ENCODE measurements at places on chromosomes 5 and 9.
A peak's percentile ranks its signal among the peaks of the same experiment; 100 is the strongest.

GRCh38 chr5:80090884-80091166 is 55.7 kb downstream of the THBS4 start:
- peaks cover 20% of the 10 kb centered on the region for H3K4me1 ChIP-seq
- no peaks in the 10 kb centered on the region for H3K36me3 ChIP-seq
- H3K27me3 ChIP-seq, result no peaks in the 10 kb centered on the region
- no peak for DNase-seq
- H3K27ac ChIP-seq, result no peak overlapping the region

DNA sequence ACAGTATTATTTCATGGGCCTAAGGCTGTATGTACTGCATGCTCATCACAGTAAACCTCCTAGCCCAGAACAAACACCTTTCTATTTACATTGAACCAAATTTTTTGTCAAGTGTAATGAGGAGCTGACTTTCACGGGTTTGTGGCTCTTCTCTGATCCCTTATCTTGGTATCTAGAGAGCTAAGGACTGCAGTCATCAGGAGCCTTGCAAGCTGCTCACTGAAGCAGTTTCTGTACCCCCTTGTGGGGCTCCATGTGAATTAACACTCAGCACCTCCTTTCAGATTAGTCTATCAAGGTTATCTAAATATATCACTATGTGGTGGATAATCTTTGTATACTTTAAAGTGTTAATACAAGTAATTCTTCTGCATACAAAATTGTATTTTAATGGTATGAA is 108.2 kb downstream of the AUH start:
- H3K36me3 ChIP-seq, result peaks cover 5% of the 10 kb centered on the region
- peaks cover 48% of the 10 kb centered on the region for H3K4me1 ChIP-seq
- no peak overlapping the region for H3K27ac ChIP-seq
- H3K4me3 ChIP-seq, result no peak overlapping the region
- no peaks in the 10 kb centered on the region for H3K27me3 ChIP-seq

- H3K4me3 ChIP-seq, result no peak overlapping the region
- DNase-seq, result no peak
- no peak overlapping the region for H3K27ac ChIP-seq
- H3K27me3 ChIP-seq, result no peaks in the 10 kb centered on the region
Observed at GRCh38 chr5:50767588-50767987, 101.2 kb downstream of the PARP8 start.

DNA sequence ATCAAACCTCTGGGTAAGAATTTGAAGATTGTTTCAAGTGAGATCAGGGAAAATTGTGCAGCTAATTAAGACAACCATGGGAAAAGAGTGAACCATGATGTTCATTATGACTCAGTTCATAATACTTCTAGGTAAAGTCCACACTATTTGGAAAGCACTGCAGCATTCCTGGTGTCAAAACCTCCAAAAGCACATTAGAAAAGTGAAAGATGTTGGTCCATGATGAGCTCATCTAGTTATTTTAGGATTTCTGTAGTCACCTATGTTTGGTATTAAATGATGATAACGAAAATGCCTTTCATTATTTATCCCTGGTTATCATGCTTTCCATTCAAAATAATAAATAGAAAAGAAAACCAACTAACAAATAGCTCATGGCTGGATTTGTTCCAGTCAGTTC is 49.1 kb downstream of the PTCD2 start:
- H3K4me1 ChIP-seq, result peaks cover 2% of the 10 kb centered on the region
- no peak for DNase-seq
- no peak overlapping the region for H3K4me3 ChIP-seq
- no peaks in the 10 kb centered on the region for H3K36me3 ChIP-seq
- H3K27me3 ChIP-seq, result no peaks in the 10 kb centered on the region

DNA sequence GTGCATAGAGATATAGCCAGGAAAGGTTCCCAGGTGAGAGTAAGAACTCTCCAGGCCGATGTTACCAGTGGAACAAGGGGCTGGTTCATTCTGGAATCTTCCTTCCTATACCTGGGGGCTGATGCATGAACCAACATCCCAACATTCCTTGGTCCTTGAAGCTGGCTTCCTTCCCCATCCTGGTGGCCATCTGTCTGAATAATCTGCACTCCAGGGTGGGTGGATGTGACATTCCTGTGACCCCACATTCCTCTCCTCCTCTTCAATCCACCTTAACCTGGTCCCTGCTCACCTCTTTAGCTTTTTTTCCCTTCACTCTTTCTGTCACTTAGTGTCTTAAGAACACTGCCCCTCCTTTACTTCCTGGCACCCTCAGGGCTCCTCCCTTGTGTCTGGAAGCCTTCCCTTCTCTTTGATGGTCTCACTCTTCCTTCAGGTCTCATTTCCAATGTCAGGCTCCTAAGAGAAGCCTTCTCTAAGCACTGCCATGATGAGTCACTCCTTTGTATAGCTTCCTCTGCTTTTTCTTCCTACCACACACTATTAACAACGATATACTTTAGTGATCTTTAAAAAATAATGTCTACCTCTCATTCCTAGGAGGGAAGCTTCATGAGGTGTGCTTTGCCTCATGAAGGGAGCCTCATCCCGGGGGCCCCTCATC is 80.3 kb downstream of the BOD1 start:
- no peaks in the 10 kb centered on the region for H3K4me1 ChIP-seq
- H3K27me3 ChIP-seq, result no peaks in the 10 kb centered on the region
- H3K4me3 ChIP-seq, result no peak overlapping the region
- no peaks in the 10 kb centered on the region for H3K36me3 ChIP-seq
- H3K27ac ChIP-seq, result no peak overlapping the region

- H3K27me3 ChIP-seq, result no peaks in the 10 kb centered on the region
- DNase-seq, result no peak
- H3K4me1 ChIP-seq, result peaks cover 84% of the 10 kb centered on the region
- peak overlapping the region; percentile 49 for H3K27ac ChIP-seq
Observed at GRCh38 chr9:133124123-133124906, 3.3 kb upstream of the RALGDS start.

- no peak overlapping the region for H3K27ac ChIP-seq
- H3K36me3 ChIP-seq, result no peaks in the 10 kb centered on the region
- no peak overlapping the region for H3K4me3 ChIP-seq
- no peaks in the 10 kb centered on the region for H3K27me3 ChIP-seq
- H3K4me1 ChIP-seq, result no peaks in the 10 kb centered on the region
Observed at GRCh38 chr9:134591573-134591981, 50.0 kb upstream of the COL5A1 start.

DNA sequence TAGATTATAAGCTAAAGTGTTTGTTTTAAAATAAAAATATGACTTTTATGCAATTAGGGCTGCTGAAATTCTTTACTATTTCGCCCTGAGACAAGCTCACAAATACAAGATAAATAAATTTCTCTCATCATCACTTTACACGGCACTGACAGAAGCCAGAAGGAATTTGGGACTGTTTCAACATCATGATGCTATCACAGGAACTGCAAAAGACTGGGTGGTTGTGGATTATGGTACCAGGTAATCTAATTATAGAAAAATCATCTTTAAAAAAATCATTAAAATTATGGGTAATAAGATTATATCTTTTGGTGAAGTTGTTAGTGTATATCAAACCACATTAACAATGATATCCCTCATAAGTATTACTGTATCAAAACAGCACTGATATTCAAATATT is 95.0 kb downstream of the MAN2A1 start:
- peaks cover 2% of the 10 kb centered on the region for H3K4me1 ChIP-seq
- no peak for DNase-seq
- no peak overlapping the region for H3K4me3 ChIP-seq
- H3K36me3 ChIP-seq, result peaks cover 36% of the 10 kb centered on the region

DNA sequence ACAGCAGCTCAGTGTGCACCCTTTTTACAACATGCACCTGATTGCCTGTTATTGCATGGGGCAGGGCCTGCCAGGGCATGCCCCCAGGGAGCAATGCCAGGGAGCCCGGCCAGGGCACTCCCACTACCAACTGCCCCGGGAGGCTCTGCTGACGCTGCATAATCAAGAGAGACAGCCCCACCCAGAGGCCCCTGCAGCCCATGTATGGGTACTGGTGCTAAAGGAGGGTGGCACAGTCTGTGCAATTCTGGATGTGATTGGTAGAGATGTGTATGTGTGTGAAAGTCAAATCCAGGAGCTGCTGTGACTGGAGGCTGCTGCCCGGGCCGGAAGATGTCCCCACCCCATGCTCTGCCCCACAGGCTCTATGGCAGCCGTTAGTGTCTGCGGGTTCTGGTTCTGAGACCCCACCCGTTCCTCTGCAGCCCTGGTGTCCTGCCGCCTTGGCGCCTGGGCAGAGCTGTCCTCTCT is 3.9 kb upstream of the NEURL1B start:
- no peak overlapping the region for H3K27ac ChIP-seq
- peaks cover 24% of the 10 kb centered on the region for H3K27me3 ChIP-seq
- peaks cover 8% of the 10 kb centered on the region for H3K4me1 ChIP-seq

DNA sequence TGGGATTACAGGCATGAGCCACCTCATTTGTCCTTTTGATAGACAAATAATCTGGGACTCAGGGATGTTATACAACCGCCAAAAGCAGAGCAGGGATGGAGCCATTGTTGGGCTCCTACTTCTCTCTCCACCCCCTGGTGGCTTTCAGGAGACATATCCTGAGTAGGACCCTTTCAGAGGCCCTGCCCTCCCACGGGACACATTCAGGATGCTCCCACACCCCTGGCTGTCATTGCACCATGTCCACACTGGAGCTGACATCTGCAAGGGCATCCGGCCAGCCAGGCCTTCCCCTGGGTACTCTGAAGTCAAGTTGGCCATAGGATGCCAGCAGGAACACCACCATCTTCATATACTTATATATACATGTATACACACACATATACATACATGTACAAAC is 181.8 kb downstream of the SYK start:
- H3K27ac ChIP-seq, result no peak overlapping the region
- no peaks in the 10 kb centered on the region for H3K36me3 ChIP-seq
- DNase-seq, result no peak
- no peak overlapping the region for H3K4me3 ChIP-seq

- DNase-seq, result no peak
- H3K27ac ChIP-seq, result no peak overlapping the region
- H3K4me1 ChIP-seq, result no peaks in the 10 kb centered on the region
- H3K27me3 ChIP-seq, result no peaks in the 10 kb centered on the region
- H3K36me3 ChIP-seq, result no peaks in the 10 kb centered on the region
Observed at GRCh38 chr9:10700915-10701314, 88.1 kb upstream of the PTPRD start.

DNA sequence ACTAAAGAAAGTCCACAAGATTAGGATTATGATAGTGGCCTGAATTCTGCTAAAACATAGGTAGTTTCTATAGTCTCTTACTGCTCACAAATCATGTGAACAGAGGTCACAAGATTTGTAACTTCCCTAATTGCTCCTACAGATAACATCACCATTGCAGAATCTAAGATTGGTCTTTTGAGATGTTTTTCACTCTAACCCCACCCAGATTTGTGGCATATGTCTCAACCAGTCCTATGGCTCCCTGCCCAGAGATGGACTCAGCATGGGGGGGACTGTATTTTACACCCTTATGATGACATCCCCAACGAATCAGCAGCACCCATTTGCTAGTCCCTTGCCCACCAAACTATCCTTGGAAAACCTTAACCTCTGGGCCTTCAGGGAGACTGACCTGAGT is 1046.2 kb downstream of the CDH12 start:
- H3K36me3 ChIP-seq, result no peaks in the 10 kb centered on the region
- no peak overlapping the region for H3K27ac ChIP-seq
- no peaks in the 10 kb centered on the region for H3K27me3 ChIP-seq
- no peak for DNase-seq
- no peak overlapping the region for H3K4me3 ChIP-seq
- H3K4me1 ChIP-seq, result no peaks in the 10 kb centered on the region

DNA sequence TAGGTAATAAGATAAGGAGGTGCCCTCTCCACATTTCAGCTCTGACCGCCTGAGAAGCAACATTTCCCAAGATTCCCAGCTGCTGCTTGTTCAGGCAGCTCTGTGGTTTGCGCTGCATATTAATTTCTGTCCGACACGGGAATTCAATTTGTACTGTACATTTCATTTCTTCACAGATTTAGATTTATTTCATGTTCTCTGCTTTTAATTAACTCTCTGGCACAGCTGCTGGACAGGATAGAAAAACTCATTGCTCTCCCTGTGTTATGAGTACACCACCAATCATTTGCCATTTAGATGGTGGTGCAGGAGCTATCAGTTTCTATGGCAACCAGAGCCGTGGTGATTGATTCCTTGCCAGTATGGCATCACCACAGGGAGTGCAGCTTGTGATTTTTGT is 558.5 kb downstream of the DMRTA1 start:
- no peak for DNase-seq
- H3K27me3 ChIP-seq, result no peaks in the 10 kb centered on the region
- H3K36me3 ChIP-seq, result no peaks in the 10 kb centered on the region
- no peak overlapping the region for H3K4me3 ChIP-seq

DNA sequence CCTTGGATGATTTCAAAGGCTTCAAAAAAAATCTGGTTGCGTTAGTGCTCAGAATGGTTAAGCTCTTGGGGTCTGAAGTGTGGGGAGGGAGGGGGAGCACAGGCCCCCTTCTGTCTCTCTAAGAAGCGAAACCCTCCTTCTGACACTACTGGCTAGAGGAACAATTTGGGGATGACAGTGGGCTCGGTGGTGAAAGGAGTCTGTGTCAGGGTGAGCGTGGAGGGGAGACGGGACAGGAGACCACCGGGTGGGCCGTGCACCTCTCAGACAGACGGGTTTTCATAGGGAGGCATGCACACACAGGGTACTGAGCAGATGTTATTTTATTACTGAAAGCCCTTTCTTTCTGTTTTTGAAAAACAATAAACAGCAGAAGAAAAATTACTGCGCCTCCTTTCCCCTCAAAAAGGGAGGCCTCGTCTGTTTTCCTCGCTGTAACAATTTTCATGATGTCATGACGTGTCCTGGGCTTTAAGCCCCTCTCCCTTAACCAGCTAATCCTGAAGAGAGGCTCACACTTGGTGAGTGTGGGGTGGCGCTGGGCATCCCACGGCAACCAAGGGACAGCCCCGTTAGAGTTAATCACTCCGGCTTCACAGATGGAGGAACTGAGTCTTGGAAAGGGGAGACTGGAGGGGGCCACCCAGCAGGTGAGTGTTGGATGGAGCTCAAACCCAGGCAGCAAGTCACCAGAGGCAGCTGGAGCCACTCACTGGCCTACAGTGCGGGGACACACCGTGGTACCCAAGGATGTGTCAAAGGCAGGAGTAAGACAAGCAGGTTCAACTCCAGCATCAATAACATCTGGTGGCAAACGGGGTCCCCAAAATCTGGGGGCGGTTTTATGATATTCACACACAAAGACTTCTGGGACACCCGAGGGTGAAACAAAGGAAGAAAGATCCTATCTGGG is 53.4 kb downstream of the PTCH1 start:
- H3K27ac ChIP-seq, result peak overlapping the region; percentile 85
- peaks cover 9% of the 10 kb centered on the region for H3K36me3 ChIP-seq
- H3K4me3 ChIP-seq, result peak overlapping the region; percentile 69
- peaks cover 35% of the 10 kb centered on the region for H3K4me1 ChIP-seq
- DNase-seq, result no peak

GRCh38 chr9:98226516-98226915 is 28.9 kb downstream of the TBC1D2 start:
- H3K27ac ChIP-seq, result no peak overlapping the region
- DNase-seq, result no peak
- H3K4me3 ChIP-seq, result no peak overlapping the region
- H3K36me3 ChIP-seq, result no peaks in the 10 kb centered on the region
- H3K27me3 ChIP-seq, result no peaks in the 10 kb centered on the region

- no peak overlapping the region for H3K4me3 ChIP-seq
- peaks cover 7% of the 10 kb centered on the region for H3K4me1 ChIP-seq
- no peak for DNase-seq
- H3K36me3 ChIP-seq, result no peaks in the 10 kb centered on the region
- no peak overlapping the region for H3K27ac ChIP-seq
Observed at GRCh38 chr9:7402334-7403027, 397.1 kb downstream of the DMAC1 start.

All from activated CD8-positive, alpha-beta T cell treated with anti-CD3 and anti-CD28 coated beads, Interleukin-2, amount 10 ng/mL, durations not matched to agents 7 days and 5 days (primary cell).